Purkinje cell (primary cell): ENCODE measurements at places on chromosomes 2 and 18. TPM values are rescaled to one million over a fixed set of nuclear protein-coding genes. Genes with fewer than 3 reads are reported as not detected.

Gene UGT1A6
- not detected in 2 replicates for polyA plus RNA-seq

Gene BOLL
- 0.46 and 1.8 TPM in 2 replicates for polyA plus RNA-seq

Gene CTDP1
- 0.57 and 0.77 TPM in 2 replicates for polyA plus RNA-seq

Gene SIX3
- polyA plus RNA-seq = not detected in 2 replicates

Gene LYPD6B
- not detected in 2 replicates for polyA plus RNA-seq

Gene CDK15
- polyA plus RNA-seq = not detected in 2 replicates

Gene ITSN2
- 23.4 and 32.5 TPM in 2 replicates for polyA plus RNA-seq
